ENCODE measurements at places on chromosomes 3 and 15.

- no peak for DNase-seq
These were observed 311.7 kb upstream of the SEMA6D start for GRCh38 chr15:47405365-47406162.

GRCh38 chr3:18369551-18370185, 55.5 kb downstream of the SATB1 start:
- DNase-seq: no peak

DNA sequence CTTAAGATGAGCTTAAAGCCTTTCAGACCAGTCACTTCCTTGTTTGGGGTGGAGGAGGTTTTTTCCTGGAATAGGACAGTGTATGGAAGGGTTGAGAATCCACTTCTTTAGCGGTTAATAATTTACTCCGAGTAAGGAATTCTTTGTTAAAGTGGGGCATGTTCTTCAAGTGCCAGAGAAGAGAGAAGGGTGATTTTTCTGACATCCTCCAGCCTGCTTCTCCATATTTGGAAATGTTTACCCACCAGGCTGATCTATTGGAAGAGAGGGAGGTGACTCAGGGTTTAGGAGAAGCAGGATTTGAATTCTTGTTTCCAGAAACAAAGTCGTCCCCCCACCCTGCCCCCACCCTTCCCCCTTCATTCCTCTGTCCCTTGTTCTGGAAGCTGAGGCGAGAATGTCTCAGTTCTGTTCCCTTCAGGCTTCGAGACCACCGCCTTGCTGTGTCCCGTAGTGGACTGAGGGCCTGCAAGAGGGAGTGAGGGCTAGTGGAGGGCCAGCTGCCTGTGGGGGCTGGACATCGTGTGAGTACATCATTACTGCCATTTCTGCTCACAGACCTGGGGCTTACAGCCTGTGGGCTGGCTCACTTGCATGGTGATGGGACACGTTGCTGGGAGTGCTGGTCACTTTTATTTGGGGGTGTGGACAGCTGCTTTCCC, 58.5 kb downstream of the LPP start:
- no peak for DNase-seq

- no peak for DNase-seq
These were observed 72.1 kb upstream of the MAGI1 start for GRCh38 chr3:66110840-66111239.

GRCh38 chr3:32437896-32438295, 46.2 kb downstream of the CMTM7 start:
- DNase-seq: no peak

DNA sequence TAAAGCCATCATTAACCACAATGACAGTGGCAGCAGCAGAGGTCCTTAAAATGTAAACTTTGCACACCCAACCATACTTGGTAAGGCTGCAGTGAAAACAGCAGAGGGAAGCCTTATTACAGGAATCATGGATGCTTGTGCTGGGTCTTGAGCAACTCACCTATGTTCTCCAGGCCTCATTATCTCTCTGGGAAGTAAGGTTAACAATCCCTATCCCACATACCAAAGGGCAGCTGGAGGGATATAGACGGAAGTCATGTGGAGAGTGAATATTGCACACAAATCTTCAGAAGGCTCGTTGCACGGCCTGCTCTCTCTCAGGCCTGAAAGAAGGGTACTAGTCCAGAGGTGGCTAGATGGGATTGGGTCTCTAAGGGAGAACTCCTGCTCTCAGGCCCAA, 25.8 kb upstream of the CELF6 start:
- no peak for DNase-seq

GRCh38 chr15:70035719-70036077, 62.0 kb downstream of the TLE3 start:
- no peak for DNase-seq

GRCh38 chr3:122233101-122233952, 49.9 kb downstream of the CASR start:
- no peak for DNase-seq

- DNase-seq: no peak
These were observed 85.6 kb downstream of the TJP1 start for GRCh38 chr15:29736744-29737020.

GRCh38 chr3:169289273-169289672, 374.2 kb downstream of the MECOM start:
- DNase-seq: no peak

DNA sequence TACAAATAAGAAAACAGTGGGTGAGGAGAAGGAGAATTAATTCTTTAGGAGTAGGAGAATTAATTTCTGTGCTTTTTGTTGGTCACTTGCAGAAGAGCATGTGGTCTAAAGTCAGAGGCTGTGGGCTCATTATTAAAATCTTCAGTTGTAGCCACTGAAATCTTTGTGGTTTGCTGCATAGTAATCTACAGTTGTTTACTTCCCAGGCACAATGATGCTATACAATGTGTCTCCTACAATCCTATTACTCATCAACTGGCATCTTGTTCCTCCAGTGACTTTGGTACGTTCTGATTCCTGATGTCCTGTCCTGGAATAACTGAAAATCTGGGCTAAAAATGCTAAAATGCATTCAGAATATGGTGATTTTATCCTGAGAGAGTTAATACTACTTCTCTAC, 21.0 kb downstream of the IFT122 start:
- DNase-seq: no peak

- DNase-seq: no peak
These were observed 11.6 kb downstream of the EAF1 start for GRCh38 chr3:15438983-15439382.

DNA sequence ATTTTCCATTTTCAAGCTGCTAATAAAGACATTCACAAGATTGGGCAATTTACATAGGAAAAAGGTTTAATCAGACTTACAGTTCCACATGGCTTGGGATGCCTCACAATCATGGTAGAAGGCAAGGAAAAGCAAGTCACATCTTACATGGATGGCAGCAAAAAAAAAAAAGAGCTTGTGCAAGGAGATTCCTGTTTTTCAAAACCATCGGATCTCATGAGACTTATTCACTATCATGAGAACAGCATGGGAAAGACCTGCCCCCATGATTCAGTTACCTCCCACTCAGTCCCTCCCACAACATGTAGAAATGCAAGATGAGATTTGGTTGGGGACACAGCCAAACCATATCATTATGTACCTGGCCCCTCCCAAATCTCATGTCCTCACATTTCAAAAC, 202.0 kb downstream of the FNDC3B start:
- no peak for DNase-seq

DNA sequence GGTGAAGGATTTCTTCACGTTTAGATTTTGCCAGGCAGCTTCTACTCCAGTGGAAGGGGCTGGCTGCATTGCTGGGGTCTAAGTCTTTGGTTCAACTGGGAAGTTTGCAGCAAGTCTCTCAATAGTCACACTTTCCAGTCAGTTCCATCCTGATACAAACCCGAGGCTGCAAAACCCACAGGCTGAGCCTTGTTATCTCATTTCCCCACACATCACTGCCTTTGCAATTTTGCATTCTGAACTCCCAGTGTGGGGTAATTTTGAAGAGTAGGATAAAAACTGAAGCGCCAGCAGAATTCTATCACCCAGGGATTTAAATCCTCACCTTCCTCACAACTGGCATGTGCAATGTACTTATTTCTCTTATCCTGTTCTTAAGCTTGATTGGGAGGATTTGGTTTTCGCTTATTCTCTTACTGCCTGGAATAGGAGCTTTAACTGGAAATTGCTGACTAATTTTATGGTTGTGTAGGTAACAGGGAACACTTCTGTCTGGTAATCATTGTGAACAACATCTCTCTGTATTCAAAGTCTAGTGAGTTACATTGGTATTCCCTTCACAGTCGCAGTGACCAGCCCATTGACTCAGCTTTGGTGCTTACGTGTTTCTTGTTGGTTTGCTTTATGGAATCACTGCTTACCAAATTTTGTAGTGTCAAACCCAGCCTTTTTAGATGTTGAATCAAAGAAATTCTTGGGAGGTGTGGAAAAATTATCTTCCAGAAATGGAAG, 142.0 kb upstream of the TOPAZ1 start:
- DNase-seq: no peak

GRCh38 chr15:63134245-63134985, 12.8 kb downstream of the LACTB start:
- no peak for DNase-seq

- no peak for DNase-seq
These were observed 182.2 kb downstream of the CFAP20DC start for GRCh38 chr3:58867621-58868020.

DNA sequence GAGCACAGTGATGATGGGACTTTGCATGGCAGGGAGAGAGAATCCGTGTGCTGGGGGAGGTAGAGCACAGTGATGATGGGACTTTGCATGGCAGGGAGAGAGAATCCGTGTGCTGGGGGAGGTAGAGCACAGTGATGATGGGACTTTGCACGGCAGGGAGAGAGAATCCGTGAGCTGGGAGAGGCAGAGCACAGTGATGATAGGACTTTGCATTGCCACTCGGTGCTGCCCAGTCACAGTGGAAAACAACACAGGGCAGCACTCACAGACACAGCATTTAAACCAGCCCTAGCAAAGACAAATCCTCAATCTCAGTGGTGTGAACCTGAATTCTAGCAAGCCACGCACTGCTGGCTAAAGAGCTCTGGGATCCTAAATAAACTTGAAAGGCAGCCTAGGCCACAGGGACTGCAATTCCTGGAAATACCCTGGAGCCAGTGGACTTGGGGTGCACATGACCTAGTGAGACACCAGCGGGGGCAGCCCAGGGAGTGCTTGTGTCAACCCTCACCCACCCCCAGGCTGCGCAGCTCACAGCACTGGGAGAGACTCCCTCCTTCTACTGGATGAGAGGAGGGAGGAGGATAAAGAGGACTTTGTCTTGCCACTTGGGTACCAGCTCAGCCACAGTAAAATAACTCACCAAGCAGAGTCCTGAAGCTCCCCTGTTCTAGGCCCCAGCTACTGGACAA, 23.4 kb upstream of the TNK2 start:
- no peak for DNase-seq

GRCh38 chr15:101244036-101244781, 7.6 kb downstream of the CHSY1 start:
- no peak for DNase-seq

GRCh38 chr3:37765591-37766488, 95.8 kb upstream of the CTDSPL start:
- DNase-seq: no peak

DNA sequence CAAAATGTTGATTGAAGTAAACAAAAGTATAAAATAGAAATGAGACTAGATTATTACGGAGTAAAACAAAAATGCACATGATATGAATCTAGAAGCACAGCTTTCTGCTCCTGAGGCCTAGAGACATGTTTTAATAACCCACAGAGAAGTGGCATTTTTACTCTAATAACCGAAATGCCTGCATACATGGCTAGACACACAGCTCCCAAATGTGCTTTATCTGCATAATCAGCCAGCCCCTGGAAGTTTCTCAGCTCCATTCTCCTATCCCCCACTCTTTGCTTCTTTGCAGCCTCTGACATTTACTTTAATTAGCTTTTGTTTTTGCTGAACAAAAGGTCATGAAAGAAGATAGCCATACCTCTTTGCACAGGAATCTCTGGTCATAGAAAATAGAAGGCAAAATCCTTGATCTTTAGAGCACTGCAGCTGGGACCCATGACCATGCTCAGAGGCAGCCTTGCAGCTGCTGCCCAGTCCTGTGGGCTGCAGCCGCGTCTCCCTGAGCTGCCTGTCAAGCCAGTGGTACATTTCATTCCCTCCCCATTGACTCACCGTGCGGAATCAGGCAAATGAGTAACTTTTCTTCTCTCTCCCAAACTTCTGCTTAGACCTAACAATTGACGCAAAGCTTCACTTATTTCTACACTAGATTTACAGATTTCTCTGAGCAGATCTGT, at the start of gene VEPH1:
Gene VEPH1 (minus strand): TSS at position 501 of the 680 bp plus-strand sequence. CDS start 8,067 bp downstream, outside the sequence.
- DNase-seq: no peak

- no peak for DNase-seq
These were observed 37.6 kb downstream of the SPESP1 start for GRCh38 chr15:68967948-68968347.

DNA sequence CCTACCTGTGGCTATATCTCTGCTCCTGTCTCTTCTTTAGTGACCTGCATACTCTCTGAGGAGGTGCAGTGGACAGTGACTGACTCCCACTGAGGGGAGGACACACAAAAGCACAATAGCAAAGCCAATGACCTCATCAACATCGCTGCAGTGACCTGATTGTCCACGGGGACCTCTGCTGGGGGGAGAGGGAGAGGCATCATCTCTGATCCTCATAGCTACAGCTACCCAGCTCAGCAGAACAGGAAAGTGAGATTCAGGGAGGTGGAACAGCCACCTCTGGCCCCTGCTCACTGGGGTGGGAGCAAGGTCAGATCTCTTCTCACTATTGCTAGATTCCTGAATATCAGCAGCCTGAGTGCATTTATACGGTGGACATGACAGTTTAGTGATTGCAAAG, 179.2 kb downstream of the ATP10A start:
- no peak for DNase-seq

DNA sequence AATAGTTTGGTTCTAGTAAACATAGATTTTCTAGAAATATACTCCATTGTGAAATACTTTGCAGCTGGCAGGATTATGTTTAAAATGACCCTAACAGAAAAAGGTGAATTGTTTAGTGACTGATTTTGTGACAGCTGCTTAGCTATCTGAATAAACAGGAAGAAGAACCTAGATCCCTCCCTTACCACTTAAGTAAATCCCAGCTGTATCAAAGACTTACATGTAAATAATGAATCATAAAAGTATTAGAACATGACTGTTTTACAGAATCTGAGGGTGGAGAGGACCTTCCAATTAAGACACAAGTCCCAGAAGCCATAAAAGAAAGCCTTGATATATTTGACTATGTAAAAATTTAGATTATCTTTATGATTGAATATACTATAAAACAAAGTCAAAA, 15.9 kb downstream of the SLC49A4 start:
- no peak for DNase-seq

DNA sequence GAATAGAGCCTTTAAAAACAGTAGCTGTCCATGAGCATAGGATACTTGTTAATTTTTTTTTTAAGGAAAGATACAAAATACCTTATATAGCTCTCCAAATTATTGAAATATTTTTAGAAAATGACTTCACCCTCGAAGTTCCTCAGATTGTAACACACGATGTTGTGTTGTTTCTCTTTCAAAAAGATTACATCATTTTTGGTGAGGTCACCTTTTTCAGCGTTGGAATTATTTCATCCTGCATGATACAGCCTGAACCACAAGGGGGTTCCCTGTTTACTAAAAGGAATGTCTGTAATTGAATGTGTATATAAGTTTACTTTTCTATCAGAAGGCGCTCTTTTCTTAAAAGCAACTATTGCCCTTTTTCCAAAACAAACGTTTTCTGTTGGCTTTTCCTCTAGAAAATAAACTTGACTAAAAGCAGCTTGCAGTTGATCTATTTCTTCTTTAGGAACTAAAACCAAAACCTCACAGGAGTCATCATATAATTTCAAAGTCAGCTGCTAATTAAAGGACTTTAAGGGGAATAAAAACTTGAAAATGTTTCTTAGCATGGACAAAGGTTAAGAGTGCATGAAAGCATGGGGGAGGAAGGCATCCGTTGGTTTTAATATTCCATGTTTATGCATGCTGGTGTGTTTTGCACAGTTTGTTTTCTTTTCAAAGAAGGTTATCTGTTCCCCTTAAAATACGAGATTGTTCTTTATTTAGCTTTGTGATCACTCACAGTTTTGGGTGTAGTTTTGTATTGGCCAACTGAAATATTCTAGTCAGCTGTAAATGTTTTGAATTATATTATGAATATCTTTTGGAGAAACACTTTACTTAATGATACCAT, 29.4 kb downstream of the LYSMD4 start:
- DNase-seq: no peak

GRCh38 chr3:16888785-16889607, 4.2 kb downstream of the PLCL2 start:
- no peak for DNase-seq

Data from stimulated activated CD4-positive, alpha-beta T cell treated with anti-CD3 and anti-CD28 coated beads, Interleukin-2, amount 100 ng/mL, for 48 hours (primary cell).